ENCODE measurements at places on chromosomes 4 and X.

DNA sequence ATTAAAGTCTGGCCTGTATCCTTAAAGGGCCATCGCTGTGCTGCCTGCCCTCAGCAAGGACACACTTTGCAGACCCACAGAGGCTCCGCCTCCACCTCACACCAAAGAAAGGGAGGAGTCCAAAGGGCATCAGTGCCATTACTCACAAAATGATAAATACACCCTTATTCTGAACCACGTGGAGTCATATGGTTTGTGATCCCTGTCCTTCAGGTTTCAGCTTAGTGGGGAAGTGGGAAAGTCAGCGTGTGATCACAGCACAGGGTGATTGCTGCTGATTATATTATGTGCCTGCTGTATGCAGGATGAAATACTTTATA lies 35.9 kb upstream of the MSANTD1 start:
- no peak for DNase-seq

DNA sequence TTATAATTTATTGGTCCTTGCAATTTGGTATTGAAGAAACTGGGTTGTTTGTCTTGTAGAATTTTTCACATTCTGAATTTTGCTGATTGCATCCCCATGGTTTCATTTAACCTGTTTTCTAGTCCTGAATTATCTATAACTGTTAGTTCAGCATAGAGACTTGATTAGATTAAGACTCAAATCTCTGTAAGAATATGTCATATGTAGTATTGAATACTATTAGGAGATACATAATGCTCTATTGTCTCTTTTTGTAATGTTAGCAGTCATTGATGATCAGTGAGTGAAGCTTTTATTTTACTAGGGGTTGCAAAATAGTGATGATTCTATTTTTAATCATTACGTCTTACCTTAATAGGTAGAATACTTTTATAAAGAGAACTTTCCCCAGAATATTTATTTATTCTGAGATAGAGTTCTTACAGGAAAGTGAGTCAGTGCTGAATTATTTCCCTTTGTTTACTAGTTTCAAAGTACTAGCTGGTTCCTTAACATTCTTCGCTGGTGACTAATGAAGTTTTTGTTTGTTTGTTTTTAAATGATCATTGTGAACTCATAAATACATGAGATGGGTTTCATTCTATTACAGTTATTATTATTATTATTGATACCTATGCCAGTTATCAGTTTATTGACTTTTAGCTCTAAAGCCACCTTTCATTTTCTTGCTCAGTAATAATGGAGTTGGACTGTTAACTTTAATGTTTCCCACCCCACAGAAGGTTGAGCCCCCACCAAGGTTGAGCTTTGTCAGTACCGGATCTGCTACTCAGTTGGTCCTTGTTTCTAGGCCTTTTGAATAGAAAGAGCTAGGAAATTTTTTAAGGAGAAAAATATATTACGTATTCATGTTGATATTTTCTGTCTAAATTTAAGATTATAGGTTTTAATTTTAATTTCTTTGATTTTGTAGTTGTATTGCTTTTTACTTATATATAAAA lies 102.3 kb downstream of the LARP1B start:
- DNase-seq: no peak

DNA sequence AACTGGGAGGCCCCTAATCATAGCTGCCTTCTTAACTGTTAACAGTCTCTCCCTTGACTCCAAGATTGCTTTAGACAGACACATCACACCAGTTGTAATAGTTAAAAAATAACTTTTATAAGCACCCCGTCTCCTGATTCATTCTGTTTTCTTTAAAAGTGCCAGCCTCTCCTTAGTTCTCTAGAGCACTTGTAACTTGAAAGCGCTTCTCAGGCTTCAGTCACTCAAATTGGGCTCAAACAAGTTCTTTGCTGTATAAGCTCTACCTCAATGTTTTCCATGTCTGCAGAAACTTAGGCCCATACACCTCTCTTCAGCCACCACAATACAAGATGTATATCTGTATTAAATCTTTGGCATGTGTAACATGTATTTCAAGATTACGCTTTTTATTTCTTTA lies 169.6 kb downstream of the GABRG1 start:
- DNase-seq: no peak

GRCh38 chr4:151100531-151100930 lies 1.1 kb downstream of the RPS3A start:
- no peak for DNase-seq

GRCh38 chrX:136619899-136620505 lies 28.0 kb upstream of the CD40LG start:
- peak; percentile 52 for DNase-seq

DNA sequence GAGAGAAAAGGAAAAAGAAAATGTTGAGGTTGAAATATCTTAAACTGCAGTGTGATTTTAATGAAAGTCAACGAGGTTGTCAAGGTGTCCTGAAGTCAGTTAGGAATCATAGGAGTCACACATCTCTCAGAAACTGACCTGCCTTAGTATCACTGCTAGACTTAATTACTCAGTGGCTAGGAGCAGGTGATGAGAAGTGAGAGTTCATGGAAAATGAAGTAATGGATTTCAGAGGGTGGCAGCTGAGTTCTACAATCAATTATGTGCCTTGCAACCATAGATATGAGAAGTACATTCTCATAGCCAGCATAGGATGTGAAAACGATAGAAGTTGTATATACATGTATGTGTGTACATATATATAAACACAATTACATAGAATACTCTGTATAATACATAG lies 1269.7 kb downstream of the FSTL5 start:
- DNase-seq: no peak

DNA sequence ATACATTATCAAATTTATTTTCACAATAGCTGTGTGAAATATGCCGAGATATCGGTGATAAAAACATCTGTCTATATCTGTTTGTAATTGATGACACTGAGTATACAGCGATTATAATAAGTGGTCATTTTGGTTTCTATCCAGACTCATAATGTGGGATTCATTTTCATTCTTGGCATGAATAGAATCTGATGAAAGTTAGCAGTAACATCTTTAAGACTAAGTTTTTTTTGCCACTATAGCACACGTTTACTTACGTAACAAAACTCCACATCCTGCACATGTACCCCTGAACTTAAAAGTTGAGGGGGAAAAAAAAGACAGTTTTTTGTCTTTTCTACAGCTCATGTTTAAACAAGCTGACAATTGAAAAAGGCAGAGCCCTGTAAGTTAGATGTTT lies 86.4 kb downstream of the PPA2 start:
- no peak for DNase-seq

- no peak for DNase-seq
Measured at GRCh38 chr4:138596896-138597295, 354.7 kb upstream of the SLC7A11 start.

DNA sequence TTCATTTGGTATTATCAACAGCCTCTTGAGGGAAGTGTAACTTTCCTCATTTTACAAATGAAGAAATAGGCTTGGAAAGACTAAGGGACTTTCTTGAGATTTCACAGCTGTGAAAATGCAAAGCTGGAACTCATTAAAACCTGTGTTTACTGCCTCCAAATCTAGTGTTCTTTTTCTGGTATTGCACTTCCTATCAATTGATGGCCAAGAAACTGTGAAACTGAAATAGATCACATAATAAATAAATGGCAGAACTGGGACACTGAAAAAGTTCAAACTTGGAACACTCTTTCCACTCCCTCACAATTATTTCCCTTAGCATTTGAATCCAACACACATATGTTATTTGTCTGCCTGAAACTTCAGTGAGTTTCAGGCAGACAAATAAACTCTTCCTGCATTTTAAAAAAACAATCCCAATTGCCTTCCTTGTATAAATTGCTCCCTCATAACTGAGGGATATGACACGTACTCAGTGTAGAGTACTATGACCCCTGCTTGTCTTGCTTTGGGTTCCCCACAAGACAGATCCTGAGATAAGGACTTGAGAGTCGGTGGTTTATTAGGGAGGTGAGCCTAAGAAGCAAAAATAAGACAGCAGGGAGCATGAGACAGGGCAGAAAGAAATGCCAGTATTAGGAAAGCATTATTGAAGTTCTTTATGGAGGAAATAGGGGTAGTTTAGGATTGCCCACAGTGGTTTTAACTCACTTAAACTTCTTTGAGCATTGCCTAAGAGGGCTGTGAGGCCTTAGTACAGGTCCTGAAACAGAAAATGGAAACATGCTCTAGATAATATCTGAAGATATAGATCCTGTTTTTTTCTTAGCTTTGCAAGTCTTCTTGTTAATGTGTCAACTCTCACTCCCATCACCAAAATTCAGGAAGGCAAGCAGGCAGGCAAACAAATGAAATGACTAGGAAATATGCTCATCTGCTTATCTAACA lies 33.9 kb downstream of the RTL3 start:
- no peak for DNase-seq

DNA sequence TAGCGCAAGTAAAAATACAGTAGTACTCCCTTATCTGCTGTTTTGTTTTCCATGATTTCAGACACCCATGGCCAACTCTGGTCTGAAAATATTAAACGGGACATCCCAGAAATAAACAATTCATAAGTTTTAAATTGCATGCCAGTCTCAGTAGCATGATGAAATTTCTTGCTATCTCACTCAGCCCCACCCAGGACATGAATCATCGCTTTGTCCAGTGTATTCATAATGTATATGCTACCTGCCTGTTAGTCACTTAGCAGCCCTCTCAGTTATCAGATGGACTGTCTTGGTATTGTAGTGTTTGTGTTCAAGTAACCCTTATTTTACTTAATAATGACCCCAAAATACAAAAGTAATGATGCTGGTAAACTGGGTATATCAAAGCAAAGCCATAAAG lies 158.2 kb upstream of the DDIT4L start:
- DNase-seq: no peak

DNA sequence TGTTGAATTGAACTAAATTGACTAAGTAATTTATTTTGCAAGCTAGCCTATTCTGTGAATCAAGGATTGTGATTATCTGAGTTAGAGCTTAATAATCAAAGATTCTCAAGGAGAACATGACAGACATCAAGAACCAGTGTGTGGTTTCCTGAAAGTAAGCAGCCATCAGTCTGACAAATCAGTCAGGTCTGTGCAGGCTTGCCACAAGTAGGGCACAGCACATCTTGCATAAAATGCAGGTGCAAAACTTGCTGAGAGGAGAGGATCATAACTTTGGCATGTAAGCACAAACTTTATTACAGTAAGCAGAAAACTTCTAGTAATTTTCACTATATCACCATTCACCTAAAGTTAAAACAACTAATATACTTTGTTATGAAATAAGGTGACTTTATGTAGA lies 22.5 kb downstream of the FAM241A start:
- DNase-seq: peak; percentile 48

- no peak for DNase-seq
Measured at GRCh38 chr4:4388836-4389575, 2.1 kb downstream of the NSG1 start.

DNA sequence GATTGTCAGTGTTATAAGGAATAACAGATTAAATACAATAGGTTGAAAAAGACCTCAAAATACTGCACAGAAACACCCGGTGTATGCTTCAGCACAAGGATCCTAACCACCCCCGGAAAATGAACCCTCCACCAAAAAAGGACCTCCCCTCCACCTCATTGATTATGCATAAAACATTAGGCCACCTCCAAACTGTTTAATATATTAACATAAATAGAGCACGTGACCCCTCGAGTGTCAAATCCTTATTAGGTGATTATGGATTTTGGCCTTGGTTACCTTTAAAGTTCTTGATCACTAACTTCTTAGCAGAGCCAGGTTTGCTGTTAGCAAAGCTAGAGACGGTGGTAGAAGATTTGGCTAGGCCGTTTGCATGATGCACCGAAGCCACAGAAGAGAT lies 958 bp downstream of the CUL4B start:
- DNase-seq: peak; percentile 8

- no peak for DNase-seq
Measured at GRCh38 chrX:110087485-110088356, 84.8 kb downstream of the TMEM164 start.

GRCh38 chr4:134777606-134778005 lies 576.0 kb upstream of the PABPC4L start:
- DNase-seq: no peak

DNA sequence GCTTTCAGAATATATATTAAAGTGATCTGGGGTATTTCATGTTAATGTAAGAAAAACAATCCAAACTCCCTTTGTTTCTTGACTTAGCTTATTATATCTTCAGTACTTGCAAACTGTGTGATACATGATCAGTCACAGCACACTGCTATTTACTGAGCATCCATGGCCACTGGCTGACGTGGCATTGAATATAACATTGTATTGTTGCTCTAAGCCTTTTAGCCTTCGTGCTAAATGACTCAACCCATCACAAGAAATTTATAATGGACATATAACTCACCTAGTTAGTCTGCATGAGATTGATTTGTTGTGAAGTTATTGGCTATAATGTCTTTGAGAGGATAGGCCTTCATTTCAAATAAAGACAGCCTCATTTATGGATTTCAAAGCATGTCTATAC lies 642.6 kb downstream of the IL1RAPL1 start:
- DNase-seq: no peak
